Vein endothelial cell (primary cell): ENCODE measurements at places on chromosomes 11 and 22. TPM values are rescaled to one million over a fixed set of nuclear protein-coding genes. Genes with fewer than 3 reads are reported as not detected.

Gene CD248
- 0.19 TPM in 1 of 2 replicates, not detected in the other for total RNA-seq

Gene COMT
- 186 and 298 TPM in 2 replicates for total RNA-seq

Gene HORMAD2
- total RNA-seq: not detected in 2 replicates

Gene MYOD1
- total RNA-seq: not detected in 2 replicates

Gene SLC35F2
- 91.1 and 107 TPM in 2 replicates for total RNA-seq

Gene UBE2L6
- total RNA-seq: 19.6 and 29.1 TPM in 2 replicates

Gene CRYBB3
- total RNA-seq: not detected in 2 replicates

Gene OR52B6
- total RNA-seq: not detected in 2 replicates

Gene TUB
- 1.7 and 2.3 TPM in 2 replicates for total RNA-seq

Gene SLC5A12
- not detected in 2 replicates for total RNA-seq

Gene ADAMTS15
- total RNA-seq: 0.96 and 2.3 TPM in 2 replicates

Gene TNRC6B
- 33.7 and 36.6 TPM in 2 replicates for total RNA-seq

Gene CCDC116
- 0.33 and 0.38 TPM in 2 replicates for total RNA-seq

Gene HTR3A
- total RNA-seq: not detected in 2 replicates

Gene SYT13
- not detected in 2 replicates for total RNA-seq

Gene P2RX3
- total RNA-seq: not detected in 2 replicates

Gene OR4C3
- total RNA-seq: not detected in 2 replicates

Gene FAM111B
- total RNA-seq: 9.1 and 17.1 TPM in 2 replicates

Gene SMIM38
- 0.33 TPM in 1 of 2 replicates, not detected in the other for total RNA-seq
